ENCODE measurements at places on chromosomes 1 and 21.

DNA sequence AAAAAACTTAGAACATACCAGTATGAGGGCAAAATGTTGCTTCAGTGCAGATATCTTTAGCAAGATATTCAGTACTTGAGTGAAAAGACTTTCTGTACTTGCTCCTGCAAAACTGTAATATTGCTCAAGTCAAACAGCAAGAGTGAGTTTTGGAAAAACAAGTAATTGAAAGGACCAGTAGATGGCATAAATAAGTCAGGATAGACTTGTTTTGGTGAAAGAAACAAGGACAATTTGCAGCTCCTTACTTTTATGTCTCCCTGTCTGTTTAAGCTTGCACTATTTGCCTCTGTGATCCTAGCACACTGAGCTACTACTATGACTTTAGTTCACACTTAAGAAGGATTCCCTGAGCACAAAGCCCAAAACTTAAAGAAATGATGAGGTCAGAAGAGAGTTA is 39.1 kb downstream of the IFI44 start:
- no peak for DNase-seq

DNA sequence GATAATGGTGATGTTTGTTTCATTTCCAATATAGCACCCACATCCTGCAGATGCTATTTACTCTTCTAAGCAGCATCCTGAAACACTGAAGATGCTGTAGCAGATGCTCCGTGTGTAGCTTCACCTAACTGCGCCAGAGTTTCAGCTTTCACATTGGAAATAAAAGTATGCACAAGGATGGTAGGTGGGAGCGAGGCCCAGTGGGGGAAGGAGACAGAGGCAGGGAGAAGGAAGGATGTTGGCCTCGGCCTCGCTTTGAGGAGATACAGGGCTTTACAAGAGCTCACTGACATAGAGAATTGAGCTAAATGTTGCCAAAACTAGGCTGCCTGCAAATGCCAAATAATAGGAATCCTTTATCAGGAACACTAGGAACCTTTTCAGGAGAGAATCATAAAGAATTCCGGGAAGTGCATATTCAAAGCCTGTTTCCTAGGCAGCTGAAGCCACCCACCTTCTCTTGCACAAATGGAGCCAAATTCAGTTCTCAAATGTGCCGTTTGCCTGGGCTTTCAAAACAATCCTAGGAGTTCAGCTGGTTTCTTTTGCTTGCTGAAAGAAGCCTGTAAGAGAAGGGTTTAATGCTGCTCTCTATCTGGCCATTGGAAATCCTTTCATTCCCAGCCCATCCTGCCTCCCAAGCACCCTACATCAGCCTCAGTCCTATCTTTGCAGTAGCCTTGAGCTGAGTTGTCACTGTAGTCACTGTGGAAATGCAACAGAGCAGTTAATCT is 135.4 kb upstream of the ATP1B1 start:
- no peak for DNase-seq

DNA sequence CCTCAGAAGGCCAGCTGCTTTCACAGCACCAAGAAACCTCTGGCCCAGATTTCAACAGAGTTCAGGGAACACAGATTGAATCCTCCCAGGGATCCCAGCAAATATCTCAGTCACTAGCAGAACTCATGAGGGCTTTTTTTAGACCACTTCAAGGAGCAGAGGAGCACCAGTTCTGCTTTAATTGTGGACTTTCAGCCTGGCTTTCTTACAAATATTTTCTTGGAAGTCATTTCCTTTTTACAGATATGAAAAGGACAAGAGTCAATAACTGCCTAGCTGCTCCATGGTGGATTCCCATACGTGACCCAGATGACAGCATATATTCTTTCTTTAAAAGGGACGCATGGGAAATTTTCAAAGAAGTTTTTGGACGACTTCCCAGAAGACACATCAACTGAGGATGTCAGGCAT is 6.4 kb upstream of the LRRC8B start:
- DNase-seq: no peak

DNA sequence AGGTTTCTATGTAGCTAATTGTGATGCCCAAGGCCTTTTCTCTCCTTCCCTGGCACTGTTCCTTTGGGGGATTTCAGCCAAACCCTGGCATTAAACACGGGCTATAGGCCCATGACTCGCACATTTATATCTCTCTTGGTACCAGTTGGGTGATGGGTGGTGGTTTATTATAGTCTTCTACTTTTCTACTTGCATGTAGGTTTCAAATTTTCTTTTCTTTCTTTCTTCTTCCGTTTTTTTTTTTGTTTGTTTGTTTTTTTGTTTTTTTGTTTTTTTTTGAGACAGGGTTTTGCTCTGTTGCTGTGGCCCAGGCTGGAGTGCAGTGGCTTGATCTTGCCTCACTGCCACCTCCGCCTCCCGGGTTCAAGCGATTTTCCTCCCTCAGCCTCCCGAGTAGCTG is 1.1 kb downstream of the IL10RB start:
- no peak for DNase-seq

DNA sequence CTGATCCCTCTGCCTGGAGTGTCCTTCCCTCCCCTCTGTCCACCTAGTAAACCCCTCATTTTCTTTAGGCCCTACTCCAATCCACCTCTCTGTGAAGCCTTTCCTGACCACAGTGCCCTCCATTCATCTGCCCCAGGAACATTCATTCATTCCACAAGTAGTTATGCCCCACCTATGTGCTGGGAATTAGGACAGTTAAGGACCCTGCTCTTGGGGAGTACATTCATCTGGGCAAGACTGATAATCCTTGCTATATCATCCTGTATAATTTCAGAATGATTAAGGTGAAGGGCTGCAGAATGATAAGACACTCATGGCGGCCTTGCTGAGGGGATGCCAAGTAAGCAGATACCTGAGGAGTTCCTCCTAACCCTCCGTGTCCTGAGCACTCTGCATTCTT is 10.3 kb upstream of the FAM20B start:
- no peak for DNase-seq

- no peak for DNase-seq
Observed at GRCh38 chr21:37514038-37514667, 147.6 kb downstream of the DYRK1A start.

GRCh38 chr1:33366762-33367484 is 46.0 kb upstream of the A3GALT2 start:
- DNase-seq: no peak

DNA sequence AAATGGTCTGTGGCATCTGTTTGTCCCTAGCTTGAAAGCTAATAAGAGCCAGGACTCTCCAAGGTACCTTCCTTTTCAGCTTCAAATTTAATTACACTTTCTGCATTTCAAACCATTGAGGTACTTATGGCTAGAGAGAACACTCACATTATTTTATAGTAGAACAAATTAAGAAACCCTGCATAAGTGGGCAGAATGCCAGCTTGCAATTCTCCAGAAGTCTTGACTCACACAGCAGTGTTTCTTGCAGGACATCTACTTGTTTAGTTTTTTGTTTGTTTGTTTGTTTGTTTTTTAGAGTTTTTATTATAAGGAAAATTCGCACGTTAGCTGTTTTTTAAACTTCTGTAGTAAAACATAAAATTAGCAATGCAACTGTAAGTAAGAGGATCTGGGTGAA is 397.2 kb downstream of the NEGR1 start:
- DNase-seq: no peak

DNA sequence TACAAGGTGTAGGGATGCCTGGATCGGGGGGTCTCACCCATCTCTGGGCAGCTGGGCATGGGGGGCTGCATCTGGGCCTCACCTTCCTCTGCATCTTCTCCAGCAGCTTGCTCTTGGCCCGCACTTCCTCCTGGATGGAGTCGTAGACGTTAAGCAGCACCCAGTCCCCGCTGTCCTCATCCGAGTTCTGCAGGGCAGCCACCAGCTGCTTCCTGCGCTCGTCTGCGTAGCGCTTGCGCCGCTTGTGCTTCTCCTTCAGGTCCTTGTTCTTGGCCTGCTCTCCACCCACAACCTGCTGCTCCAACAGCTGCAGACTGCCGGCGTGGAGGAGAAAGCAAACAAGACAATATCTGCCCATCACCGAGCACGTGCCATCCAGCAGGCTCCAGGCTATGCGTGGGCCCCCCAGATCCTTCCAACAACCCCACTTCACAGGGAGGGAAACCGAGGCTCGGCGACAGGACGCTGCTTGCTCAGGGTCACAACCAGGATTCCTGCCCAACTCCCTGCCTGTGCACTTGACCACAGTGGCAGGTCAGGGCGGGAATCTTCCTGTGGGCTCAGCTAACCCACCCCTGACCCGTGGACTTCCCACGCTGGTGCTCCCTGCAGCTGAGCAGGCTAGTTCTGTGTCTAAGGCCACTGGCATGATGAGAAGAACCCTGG is 21.5 kb upstream of the DDOST start:
- DNase-seq: no peak

- no peak for DNase-seq
Observed at GRCh38 chr1:43849670-43850069, 83.9 kb upstream of the ARTN start.

DNA sequence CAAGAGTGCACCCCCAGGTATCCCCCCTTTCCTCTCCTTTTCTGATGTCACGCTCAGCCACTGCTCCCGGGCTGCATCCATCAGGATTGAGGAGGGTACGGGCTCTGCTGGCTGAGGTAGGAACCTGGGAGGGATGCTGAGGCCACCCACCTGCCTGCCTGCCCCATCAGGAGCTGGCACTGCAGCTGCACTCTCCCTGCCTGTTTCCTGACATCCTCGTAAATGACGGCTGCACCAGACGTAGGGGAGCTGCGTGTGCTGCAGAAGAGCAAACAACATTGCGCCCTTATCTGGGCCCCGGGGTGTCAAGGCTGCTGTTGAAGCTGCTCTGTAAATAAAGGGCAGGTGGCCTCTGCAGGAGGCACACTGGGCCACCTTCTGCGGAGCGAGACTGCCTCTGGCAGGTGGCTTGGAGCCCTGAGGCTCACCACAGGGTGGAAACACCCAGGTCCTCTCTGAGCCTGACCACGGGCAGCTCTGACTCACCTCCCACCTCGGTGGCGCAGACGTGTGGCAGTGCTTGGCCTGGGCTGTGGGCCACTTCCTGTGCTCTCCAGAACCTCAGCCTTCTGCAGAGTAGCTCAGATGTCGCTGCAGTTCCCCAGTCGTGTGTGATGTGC is 30.9 kb downstream of the SNAP47 start:
- DNase-seq: no peak

- no peak for DNase-seq
Observed at GRCh38 chr1:145944532-145944931, 13.3 kb downstream of the LIX1L start.

DNA sequence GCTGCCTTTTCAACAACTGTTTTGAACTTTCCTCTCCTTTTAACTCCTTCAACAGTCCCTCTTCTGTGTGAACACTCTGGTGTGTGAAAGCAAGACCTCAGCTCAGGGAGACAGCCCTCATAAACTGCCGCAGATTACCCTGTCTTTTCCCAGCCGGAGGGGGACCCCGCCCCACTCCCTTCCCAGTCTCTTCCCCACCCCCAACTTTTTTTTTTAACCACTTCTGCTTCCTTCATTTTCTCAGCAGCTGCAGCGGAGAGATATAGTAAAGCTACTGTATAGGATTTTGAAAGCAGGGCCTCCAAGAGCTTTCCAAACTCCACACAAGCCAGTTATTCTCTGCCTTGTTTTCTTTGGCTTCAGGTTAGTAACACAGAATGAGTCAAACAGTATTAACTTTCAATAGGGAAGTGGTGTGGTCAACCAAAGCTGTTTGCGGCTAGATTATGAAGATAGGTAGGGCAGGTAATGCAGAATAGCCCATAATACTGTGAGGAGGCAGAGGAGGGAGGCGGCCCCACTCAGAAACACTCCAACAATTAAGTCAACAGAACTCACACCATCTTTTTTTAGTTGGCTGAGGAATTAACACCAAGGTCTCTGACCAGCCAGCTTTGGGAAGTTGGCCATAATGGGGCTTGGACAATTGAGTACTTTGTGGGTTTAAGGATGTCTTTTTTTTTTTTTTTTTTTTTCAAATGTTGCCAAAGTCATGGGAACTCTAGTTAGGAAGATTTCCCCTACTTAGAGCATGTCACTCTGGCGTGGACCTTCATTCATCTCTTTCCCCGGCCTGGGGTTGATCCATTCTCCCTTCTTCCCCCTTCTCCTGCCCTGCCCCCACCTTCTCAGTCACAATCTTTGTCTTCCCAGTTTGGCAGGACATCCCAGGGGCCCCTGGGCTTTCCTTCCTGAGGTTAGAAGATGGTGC is 177.0 kb downstream of the CLIC6 start:
- DNase-seq: no peak

GRCh38 chr1:72635719-72636118 is 353.4 kb upstream of the NEGR1 start:
- DNase-seq: no peak

DNA sequence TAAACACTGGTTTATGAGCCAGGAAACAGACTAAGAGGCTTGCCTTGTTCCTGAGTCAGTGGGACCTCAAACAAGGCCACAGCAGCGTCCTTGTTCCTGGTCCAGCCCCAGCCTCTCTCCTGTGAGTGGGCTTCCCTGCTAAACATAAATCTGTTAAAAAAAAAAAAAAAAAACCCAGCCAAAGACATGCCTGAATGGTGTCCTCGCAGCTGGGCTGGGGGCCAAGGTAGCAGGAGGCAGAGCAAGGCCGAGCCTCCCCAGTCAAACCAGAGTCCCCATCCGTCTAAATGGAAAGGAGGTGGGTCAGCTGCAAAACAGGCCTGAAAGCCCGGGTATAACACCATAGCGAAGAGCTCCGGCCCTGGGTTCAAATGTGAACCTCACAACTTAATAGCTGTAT is 18.1 kb upstream of the IFFO2 start:
- DNase-seq: no peak

DNA sequence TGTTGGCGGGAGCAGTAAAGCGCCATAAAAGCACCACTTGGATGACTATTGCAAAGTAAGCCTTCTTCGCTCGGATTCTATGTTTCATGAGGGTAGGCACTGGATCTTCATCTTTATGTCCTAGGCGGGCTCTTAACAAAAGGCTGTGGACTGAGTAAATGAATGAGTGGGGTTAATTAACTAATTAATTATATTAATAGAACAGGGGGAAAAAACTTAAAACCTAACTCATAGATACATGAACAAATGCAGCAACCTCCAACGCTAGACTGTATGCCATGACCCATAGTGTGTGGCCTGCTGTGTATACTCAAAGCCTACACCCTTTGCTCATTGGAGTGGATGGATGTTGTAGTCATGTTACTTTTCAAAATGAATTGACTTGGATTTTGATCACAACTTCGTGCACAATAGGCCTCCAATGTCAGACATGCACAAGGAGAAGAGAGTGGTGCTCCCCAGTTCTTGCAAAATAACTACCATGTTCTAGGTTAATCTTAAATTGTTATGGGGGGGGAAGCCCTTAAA is 417 bp upstream of the GFI1 start:
- no peak for DNase-seq

- DNase-seq: no peak
Observed at GRCh38 chr1:159991513-159991912, 37.5 kb upstream of the SLAMF9 start.

- no peak for DNase-seq
Observed at GRCh38 chr1:152188673-152189591, 29.9 kb upstream of the RPTN start.

All from mesothelial cell of epicardium (in vitro differentiated cells).